Stimulated activated naive CD4-positive, alpha-beta T cell (primary cell): ENCODE measurements at places on chromosomes 6 and 20.

- DNase-seq = no peak
These were observed 46.1 kb upstream of the GFRAL start for GRCh38 chr6:55281215-55281614.

DNA sequence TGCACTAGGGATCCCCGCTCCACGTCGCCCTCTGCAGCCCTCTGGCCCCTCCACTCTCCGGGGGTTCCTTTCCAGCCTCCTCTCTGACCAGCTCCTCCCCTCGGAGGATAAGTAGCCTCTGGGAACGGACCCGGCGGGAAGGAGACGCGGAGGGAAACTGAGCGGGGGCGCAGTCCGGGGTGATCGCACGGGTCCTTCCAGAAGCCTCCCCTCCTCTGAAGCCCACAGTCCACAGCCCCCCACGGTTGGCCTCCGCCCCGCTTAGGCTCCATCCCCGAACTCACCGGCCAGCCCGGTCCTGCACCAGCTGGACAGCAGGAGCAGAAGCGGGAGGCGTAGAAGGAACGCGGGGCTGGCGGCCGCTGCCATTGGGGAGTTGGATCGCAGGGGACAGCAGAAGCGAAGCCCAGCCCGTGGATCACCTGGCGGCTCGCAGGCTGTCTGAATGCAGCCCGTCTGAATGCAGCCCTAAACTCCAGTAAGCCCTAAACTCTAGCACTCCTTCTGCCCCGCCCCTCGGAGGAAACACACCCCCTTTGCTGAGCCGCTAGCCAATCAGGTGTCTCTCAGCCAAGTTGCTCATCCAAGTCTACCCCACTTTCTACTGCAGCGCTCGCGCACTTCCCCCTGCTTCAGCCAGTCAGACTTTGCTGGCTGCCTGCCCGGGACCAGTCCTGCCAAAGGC, at the start of gene RAET1G:
RAET1G (minus strand) TSS at position 480 of the 685 bp plus-strand sequence; CDS start at position 369, 111 bp downstream.
- DNase-seq = peak; percentile 71

DNA sequence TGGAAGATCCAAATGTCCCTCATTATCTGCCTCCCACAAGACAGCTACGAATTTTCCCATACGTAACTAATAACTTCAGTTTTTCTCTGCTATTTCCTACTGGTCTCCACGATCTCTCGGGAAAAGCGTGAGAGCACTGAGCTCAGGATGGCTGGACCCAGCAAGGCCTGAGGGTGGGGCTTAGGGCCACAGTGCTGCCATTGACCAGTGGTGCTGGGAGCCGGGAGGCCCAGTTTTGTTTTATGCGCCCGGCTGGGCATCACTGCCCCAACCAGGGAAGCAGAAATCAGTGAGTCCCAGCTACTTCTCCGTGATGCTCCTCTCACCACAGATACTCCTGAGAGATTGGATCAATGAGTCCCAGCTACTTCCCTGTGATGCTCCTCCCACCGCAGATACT, 238.4 kb downstream of the LY86 start:
- no peak for DNase-seq

GRCh38 chr6:16352258-16352635, 113.9 kb downstream of the GMPR start:
- DNase-seq = no peak

DNA sequence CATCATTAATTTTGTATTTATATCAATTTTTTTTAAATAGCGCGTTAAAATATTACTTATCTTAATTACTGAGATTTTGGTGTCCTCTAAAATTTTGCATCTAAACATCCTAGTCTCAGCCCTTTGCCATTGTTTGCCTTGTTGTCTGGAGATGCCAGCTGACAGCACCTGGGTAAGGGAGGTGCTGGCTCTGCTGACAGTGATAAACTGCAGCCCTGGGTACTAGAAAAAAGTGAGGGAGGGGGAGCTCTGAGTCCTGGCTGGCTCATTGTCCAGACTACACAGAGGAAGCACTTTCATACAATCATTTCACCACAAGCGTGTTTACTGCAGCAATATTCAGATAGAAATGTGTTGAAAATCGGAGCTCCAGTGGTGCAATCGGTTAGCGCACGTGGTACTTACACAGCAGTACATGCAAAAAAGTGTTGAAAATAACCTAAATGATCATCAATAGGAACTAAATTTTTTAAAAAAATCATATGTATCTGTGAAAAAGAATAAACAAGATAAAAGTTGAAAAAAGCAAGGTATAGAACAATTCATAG, 18.5 kb upstream of the UBR2 start:
- no peak for DNase-seq

DNA sequence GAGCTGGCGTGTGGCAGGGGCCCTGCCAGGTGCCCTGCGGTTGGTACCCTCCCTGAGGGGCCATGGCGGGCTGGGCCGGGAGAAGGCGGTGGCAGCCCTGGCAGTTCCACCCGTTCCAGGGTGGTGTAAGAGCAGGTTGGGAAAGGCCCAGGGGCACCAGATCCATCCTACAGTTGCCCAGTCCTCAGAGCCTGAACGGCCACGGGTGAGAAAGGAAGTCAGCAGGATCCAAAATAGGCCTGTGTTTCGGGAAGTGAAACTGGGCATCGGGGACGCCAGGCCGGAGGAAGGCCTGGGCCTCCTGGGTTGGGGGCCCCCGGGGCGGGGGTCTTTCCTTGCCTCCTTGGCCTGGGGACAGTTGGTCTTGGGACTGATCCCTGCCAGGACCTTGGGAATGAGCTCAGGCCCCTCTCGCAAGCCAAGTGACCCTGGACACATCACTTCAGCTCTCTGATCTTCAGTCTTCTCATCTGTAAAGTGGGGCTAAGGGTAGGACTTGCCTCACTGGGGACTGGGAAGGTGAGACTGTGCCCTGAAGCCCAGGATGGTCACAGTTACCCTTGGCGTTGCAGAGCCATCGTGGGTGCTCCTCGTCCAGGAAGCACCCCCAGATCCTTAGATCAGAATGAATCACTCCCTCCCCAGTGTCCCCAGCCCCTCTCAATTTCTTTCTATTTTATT, 18.1 kb upstream of the NOL4L start:
- DNase-seq = no peak

DNA sequence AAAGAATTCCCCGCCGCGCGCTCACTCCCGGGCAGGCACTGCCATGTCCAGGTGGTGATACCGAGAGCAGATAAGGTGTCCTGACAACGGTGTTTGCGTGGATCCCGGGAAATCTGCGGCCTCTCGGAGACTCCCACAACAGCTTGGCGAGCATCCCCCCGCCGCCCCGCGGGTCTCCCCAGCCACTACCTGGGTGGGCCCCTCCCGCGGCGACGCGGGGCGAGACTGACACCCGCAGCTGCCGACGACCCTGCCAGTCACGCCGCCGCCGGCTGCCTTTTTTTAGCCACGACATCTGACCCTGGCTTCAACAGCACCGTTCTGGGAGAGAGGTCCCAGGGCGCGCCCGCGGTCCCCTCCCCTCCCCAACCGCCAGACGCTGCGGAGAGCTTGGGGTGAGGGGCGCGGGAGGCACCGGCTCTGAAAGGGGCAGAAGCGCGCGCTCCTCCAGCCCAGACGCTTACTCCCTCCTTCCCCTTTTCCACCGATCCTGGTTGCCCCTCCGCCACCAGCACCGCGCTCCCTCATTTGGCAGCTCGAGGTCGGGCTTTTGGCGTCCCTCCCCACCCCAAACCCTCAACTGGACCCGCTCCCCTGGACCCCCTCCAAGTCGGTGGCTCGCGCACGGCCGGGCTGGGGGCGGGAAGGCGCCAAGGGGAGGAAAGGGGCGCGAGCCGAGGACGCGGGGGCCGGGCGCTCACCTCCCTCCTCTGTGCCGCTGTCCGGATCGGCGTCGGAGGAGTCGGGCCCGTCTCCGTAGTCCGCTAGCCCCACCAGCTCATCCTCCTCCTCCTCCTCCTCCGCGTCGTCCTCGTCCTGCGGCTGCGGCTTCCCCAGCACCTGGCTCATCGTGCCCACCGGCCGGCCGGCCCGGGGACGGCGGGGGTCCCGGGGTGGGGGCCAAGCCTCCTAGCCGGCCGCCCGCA, 665 bp downstream of the RRAGD start:
- peak; percentile 18 for DNase-seq

- no peak for DNase-seq
These were observed 94.4 kb downstream of the SAMD3 start for GRCh38 chr6:130128326-130128725.

DNA sequence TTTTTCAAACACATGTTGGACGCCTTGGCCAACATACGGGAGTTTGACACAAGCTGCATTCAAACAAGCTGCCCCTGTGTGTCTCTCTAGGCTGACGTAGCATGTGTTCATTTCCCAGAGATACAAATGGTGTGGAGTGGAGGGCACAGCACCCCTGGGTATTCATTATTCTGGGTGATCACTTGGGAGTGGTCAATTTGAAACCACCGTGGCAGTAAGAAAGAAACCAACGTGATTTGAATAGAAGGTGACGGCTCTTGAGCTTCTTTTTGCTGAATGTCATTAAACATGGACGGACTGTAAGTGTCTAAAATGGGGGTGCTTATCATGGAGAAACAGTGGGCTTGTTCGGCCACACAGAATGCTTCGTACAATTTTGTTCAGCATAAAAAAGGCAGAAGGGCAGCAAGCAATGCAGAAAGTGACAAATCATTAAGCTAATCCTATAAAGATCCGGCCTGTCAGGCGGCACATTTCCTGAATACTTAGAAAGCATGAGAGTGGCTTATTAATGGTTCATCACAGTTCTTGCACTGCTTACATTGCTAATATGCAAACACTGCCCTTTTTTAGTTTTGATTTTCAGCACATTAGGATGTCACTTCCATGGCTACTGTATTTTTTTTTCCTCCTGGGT, 1261.9 kb upstream of the CITED2 start:
- no peak for DNase-seq

DNA sequence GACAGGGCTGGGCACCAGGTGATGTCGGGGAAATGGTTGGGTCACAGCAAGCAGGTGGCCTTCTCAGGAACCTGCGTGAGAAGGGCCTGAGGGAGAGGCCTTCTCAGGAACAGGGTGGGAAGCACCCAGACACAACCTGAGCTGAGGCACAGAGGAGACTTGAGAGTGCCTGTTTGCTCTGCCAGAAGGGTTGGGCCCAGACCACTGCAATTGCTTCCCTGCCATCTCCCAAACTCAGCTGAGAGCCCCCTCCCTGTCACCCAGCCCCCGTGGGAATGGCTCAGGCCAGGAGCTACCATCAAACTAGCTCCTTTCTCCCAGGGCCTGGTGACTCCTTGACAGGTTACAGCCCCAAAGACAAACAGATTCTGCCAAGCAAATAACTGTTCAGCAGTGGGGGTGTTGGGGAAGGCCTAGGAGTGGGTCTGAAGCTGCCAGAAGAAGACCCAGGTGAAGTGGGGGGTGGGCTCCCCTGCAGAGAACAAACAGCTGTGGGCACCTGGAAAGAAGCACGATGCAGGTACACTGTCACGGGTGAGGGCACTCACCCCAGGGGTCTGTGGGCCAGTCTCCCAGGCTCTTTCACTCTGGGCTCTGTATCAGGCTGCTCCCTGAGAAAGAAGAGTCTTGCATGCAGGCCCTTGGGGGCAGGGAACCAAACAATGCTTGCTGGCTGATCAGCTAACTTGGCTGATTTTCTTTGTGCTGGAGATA, 30.4 kb upstream of the SPDEF start:
- DNase-seq = no peak

DNA sequence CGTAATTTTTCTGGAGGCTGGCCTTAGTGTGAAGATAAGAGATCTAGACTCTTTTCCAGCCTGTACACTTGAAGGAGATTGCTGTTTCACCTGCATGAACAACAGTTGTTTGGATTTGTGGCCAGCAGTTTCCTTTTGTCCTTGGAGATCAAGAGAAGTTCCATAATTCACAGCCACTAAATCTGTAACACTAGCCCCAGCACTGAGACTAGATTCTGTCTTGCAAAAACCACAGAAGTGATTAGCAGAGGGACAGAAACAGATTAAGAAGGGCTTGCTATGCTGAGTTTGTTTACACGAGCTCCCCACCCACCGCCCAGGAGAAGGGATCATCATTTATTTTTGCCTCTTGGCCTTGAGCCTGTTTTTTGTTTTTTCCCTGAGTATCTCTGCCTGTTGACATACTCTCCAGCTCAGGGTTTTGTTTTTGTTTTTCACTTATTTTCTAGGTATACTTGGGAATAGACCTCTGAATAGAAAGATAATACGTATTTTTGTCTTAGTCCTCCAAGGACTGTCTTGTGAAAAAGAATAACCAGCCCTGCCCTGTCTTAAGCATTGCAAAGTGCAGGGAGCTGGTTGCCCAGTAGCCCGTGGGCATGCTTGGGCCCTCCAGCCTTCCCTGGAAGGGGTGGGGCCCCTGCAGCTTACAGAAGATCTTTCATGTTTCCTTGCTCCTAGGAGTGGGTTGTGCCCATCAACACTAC, 93.1 kb upstream of the SOX4 start:
- no peak for DNase-seq

- DNase-seq = no peak
These were observed 183.4 kb upstream of the FBXL4 start for GRCh38 chr6:99130897-99131873.

- no peak for DNase-seq
These were observed 11.4 kb downstream of the SENP6 start for GRCh38 chr6:75613056-75613501.

DNA sequence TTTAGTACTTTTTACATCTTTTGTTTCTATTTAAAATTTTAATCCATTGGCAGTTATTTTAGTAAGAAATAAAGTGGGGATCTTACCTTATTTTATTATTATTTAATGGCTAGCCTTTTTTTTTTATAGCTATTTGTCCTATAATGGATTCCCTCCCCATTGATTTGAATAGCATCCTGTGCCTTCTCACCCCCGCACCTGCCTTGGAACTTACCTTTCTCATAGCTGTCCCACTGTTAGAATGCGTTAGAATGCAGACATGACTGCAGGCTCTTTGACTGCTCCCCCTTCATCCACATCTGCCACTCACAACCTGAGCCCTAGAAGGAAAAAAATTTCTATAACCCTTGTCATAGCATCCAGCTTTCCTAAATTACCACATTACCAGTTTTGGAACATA, 9.1 kb downstream of the PKIB start:
- no peak for DNase-seq

- no peak for DNase-seq
These were observed 271.2 kb upstream of the TAB2 start for GRCh38 chr6:149046164-149046821.

GRCh38 chr20:57372581-57373350, 18.4 kb upstream of the RBM38 start:
- DNase-seq = no peak

- no peak for DNase-seq
These were observed 90.9 kb upstream of the HDDC2 start for GRCh38 chr6:125392682-125393081.

GRCh38 chr6:135411339-135411738, 86.2 kb downstream of the AHI1 start:
- no peak for DNase-seq

DNA sequence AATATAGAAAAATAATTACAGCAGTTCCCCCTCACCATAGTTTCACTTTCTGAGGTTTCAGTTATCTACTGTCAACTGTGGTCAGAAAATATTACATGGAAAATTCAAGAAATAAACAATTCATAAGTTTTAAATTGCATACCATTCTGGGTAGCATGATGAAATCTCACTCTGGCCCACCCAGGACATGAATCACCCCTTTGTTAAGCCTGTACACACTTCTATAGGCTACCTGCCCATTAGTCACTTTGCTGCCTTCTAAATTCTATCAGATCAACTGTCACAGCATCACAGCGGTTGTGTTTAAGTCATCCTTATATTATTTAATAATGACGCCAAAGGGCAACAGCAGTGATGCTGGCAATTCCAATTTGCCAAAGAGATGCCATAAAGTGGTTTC, 140.3 kb upstream of the RUNX2 start:
- no peak for DNase-seq

- no peak for DNase-seq
These were observed 99.9 kb upstream of the PMEPA1 start for GRCh38 chr20:57809661-57810172.
